ENCODE measurements at places on chromosomes 2 and 18.

DNA sequence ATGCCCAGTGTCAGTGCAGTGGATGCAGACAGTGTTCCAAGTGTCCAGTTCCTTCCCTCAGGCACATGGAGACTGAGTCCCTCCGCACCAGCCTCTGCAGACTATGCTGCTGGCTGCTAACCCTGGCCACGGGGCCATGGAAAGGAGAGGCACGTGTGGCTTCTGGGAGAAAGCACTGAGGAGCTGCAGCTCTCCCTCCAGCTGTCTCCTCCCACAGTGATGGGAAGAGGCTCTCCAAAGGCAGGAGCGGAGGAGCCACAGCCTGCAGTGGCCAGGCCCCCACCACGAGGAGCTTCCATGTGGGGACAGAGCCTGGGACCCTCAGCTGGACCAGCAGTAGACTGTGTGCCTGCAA is 141.1 kb downstream of the NDUFA10 start:
- no peak for DNase-seq

- no peak for DNase-seq
Observed at GRCh38 chr18:26827581-26827980, 37.9 kb downstream of the AQP4 start.

- DNase-seq = no peak
Observed at GRCh38 chr18:50734342-50734741, 85.5 kb downstream of the MRO start.

- DNase-seq = no peak
Observed at GRCh38 chr2:202950592-202950991, 38.5 kb downstream of the CARF start.

DNA sequence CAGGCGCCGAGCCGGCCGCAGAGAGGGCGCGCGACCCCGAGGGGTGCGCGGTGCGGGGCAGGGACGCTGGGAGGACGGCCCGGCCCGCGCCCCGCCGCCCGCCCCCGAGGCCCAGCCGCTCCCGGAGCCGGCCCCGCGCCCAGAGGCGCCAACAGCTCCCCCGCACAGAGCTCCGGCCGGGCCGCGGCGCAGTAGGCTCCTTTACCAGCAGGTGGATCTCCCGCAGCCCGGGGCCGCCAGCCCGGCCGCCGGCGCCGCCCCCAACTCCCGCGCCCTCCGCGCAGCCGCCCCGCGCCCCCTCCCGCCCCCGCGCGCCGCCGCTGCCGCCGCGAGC is 258 bp downstream of the MGAT4A start:
- no peak for DNase-seq

GRCh38 chr18:70489986-70490933 is 201.4 kb downstream of the SOCS6 start:
- peak; percentile 37 for DNase-seq

GRCh38 chr2:63553049-63553448 is 35.2 kb downstream of the WDPCP start:
- DNase-seq = no peak

DNA sequence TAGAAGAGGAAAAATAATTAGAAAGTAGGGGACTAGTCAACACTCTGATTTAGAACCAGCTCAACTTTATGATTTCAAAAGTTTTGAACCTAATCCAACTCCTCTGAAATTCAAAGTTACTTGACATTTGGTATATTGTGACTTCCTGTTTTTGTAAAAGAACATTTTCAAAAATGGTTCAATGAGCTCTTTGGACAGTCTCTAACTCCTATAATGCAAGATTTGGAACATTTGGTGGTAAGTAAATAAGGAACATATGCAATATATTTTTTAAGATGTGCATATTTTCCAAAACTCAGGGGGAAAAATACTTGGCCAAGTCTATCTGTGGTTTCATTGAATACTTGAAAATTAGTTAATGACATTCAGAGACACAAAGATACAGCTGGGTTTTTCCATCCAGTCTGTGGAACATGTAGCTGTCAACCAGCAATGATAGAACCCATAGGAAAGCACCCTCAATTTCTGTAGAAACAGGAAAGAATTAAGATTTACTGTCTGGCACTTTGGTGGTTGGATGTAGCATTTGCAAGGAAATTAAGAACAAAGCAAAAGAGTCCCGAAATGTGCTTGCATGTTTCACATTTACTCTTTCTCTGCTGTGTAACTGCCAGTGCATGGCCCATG is 17.0 kb upstream of the ANKRD44 start:
- no peak for DNase-seq

GRCh38 chr2:54279385-54279784 is 23.4 kb upstream of the TSPYL6 start:
- DNase-seq = no peak

DNA sequence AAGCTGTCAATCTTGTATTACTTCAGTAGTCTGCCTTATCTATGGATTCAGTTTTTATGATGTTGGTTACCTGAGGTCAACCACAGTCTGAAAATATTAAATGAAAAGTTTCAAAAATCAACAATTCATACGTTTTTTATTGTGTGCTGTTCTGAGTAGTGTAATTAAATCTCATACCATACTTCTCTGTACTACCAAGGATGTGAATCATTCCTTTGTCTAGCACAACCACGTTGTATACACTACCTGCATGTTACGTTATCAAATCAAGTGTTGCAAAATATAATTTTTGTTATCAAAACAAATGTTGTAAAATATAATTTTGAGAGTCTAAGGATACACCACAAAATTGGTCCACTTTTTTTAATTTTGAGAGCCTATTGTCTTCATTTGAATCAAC is 590.2 kb upstream of the SETBP1 start:
- DNase-seq = no peak

DNA sequence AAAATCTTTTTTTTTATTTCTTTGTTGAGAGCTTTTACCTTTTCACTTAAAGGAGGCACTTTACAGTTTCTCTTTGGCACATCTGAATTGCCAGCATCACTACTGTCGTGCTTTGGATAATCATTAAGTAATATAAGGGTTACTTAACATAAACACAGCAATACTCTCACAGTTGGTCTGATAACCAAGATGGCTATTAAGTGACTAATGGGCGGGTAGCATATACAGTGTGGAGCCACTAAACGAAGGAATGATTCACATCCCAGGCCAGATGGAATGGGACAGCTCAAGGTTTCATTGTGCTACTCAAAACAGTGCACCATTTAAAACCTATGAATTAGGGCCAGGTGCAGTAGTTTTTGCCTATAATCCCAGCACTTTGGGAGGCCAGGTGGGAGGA is 28.1 kb downstream of the USP37 start:
- no peak for DNase-seq

DNA sequence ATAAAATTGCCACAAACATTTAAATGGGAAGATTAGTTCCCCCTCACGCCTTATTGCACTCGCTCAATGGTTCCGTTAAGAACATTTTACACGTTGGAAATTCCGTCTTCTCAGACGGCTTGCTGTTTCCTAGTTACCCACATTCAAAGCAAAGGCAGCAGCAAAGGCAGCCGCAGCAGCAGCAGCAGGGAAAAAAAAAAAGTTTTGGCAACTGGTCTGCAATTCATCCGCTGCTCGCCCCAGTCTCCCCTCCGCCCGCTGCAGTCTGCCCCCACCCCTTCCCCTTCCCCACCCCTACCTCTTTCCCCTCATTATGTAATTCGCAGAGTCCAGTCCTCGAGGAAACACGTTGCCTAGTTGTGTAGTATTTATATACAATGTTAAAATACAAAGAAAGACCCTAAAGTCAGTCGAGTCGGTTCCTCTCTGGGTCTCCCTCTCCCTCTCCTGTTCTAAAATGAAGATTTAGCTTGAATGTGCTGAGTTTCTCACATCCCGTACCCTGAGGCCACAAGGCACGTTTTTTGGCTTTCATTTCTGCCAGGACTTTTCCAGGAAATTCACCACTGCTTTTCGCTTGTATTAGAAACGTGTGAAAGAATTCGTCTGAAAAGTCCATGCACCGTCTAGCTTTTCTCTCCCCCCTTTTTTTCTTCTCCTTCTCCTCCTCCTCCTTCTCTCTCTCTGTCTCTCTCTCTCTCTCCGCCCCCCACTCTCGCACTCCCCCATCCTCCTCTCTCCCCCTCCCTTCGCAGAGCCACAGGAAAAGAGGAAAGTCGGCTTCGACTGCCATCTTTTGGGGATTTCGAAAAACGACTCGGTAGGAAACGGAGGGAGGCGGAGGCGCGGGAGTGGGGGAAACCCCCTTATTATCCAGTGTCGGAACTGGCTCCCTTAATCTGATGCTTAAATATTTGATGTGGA is 140.0 kb downstream of the MEIS1 start:
- DNase-seq = peak; percentile 84

GRCh38 chr2:30612371-30612770 is 165.3 kb downstream of the LCLAT1 start:
- DNase-seq = no peak

GRCh38 chr2:217160978-217161973 is 301.4 kb upstream of the TNP1 start:
- no peak for DNase-seq

GRCh38 chr2:10963155-10963554 is 51.4 kb downstream of the KCNF1 start:
- no peak for DNase-seq

DNA sequence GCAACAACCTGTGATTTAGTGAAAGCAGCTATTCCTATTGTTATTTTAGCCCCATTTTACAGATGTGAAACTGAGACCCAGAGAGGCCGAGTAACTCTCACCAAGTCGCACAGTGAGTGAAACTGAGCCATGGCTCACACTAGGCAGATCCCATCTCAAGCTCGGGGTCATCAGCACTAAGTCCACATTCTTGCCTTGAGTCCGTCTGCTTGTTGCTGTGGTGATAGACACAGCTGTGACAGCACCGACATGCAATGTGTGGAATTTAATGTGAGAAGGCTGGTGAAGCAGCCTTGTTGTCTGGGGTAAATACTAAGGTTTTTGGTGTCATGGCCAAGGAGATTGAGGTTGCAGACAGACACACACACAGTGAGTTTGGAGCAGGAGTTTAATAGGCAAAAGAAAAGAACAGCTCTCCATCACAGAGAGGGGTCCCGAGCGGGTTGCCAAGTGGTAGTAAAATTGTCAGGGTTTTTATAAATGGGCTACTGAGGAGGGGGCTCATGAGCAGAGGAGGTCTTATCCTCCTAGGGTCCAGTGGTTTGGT is 40.2 kb upstream of the GMCL1 start:
- no peak for DNase-seq

DNA sequence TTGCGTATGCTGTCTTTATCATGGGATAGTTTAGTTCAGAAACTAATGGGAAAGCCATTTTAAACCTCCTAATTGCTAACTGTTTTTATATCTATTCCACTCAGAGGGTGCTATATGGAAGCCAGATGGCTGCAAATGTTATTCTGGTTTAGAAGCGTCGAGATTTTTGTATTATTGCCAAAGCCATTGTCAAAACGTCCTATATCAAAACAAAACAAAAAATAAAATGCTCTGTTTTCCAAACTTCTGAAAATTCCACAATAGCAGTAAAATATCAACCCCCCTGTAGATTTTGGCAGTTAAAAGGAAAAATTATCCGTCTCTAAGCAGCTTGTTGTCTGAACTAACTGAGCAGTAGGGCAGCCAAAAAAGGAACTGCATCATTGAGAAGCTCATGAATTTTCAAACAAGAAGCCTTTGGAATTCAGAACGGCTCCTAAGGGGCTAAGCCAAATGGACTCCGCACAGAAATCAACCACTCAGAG is 195.4 kb upstream of the CWC22 start:
- DNase-seq = no peak

DNA sequence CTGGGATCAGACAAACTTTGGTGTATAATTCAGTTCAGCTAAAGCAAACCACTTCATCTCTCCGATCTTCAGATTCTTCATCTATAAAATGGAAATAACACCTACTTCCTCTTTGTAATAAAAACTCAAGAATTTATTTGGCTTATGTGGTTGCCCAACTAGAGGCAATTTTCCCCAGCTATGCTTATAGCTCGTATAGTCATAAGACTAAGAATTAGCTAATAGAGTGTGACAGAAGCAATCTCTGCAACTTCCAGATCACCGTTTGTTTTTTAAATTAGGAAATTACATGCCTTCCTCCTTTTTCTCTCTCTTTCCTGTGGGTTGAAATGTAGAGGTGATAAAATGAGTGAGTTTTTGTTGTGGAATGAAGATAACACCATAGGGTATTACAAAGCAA is 35.3 kb upstream of the KCNF1 start:
- no peak for DNase-seq

- DNase-seq = no peak
Observed at GRCh38 chr2:160228141-160228917, 28.3 kb upstream of the ITGB6 start.

DNA sequence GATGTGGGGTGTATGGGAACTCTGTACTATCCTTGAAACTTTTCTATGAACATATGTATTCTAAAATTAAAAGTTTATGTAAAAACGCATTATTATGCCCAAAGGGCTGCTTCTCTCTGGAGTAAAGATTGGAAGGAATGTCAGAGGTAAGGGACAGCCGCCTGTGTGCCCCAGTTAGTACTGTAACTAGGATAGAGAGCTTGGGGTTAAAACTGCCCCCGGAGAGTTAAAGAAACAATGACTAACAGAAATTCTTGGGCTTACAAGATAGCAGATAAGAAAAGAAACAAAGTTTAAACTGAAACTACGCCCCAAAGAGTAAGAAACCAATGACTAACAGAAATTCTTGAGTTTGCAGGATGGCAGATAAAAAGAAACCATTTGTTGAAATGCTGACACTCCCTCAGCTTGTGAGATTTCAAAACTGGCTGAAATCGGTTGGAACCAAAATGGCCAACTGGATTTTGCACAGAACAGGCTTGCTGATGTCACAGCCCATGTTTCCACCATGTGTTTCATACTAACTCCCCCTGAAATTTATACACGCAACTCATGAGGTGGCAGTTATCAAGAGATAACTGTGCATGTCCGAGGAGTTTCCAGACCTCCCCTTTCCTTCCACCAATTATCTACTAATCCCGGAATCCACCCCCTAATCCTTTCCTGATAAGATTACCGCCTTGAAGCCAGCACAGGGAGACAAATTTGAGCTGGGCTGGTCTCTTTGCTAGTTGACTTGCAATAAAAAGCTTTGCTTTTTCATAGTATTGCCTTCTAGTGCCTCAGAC is 8.7 kb upstream of the TXNDC2 start:
- DNase-seq = no peak

DNA sequence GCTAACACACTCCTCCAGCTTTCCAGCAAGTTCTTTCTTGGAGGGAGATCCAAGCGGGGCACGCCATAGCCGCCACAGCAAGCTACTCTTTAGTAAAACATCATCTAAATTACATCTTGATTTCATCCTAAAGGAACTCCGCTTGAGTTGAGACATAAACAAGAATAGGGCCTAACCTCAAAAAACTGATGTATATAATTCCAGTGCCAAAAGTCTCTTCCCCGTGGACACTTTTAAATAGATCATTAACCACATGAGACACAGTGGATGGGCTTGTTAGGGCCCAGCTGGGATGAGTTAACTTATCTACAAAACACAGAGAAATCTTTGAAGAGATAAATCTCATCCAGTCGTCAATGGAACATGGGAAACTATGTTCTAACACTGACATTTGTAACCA is 20.8 kb upstream of the MLPH start:
- DNase-seq = no peak

- DNase-seq = no peak
Observed at GRCh38 chr18:37161491-37161890, 332.6 kb downstream of the KIAA1328 start.

GRCh38 chr18:45589356-45590035 is 25.8 kb upstream of the SLC14A2 start:
- DNase-seq = no peak

Data from NCI-H774 (cell line).